ENCODE measurements at places on chromosomes 11 and 22.

DNA sequence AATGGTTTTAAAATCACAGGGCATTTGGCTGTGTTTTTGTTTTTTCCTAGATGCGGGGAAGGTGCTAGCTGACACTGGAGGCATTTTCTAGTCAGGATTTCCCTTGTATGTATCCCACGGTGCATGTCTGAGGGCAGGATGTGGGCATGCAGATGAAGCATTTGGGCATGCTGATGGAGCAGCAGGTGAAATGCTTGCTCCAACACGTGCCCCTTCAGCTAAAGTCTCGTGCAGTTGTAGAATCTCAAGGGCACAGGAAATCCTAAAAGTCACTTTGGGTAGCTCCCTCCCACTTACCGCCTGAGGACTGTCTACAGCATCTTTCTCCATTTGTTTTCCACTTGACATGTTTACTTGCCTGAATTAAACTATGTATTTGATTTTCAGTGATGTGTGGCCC, 429.4 kb upstream of the B3GAT1 start:
- DNase-seq: no peak

- no peak for DNase-seq
These were observed 2.8 kb downstream of the MAP3K11 start for GRCh38 chr11:65611028-65611757.

DNA sequence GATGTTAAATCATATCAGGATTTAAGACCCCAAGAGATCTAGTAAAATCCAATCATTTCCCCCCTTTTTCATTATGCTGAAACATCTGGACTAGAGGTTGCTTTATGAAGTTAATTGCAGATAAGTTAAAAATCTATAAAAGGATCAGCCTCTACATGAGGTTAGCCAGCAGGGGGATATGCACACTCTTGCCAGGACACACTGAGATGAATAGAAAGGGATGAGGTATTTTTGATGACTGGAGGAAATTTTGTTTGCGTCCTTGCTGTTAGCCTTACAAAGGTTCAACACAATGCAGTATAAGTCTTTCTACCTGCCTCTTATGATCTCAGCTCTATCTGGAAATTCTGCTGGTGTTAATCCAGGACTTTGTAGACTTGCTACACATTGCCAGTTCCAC, 1034.3 kb downstream of the LRRC4C start:
- no peak for DNase-seq

DNA sequence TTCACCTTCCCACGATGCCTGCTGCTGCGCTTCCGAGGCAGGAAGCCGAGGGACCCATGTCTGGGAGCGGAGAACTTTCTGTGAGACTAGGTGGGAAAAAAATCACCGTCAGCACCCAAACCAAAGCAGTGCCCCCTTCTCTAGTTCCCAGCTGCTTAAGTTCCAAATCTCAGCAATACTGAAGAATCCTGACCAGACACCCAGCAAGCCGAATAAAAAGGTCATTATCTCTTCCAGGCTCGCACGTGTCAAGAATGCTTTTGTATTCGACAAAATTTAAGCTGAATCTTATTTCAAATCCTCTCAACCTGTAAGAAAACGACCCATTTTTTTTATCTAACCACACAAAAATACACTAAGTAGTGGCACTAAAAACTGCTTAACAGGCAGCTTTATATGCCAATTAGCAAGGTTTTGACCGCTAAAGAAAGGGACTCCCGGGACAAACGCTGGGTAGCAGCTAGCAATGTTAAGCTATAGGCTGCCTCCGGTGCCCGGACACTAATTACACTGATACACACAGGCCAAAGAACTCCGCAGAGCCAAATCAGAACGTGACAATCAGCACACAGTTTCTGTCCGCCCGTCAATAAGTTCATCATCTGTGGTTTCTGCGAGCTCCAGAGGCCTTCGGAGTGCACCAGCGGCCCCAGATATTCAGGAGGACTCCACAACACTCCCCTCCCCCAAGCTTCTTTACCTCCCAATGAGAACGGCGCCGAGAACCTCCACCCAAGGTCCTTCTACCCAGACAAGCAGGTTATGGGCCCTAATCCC, 728 bp downstream of the RPL3 start:
- no peak for DNase-seq

DNA sequence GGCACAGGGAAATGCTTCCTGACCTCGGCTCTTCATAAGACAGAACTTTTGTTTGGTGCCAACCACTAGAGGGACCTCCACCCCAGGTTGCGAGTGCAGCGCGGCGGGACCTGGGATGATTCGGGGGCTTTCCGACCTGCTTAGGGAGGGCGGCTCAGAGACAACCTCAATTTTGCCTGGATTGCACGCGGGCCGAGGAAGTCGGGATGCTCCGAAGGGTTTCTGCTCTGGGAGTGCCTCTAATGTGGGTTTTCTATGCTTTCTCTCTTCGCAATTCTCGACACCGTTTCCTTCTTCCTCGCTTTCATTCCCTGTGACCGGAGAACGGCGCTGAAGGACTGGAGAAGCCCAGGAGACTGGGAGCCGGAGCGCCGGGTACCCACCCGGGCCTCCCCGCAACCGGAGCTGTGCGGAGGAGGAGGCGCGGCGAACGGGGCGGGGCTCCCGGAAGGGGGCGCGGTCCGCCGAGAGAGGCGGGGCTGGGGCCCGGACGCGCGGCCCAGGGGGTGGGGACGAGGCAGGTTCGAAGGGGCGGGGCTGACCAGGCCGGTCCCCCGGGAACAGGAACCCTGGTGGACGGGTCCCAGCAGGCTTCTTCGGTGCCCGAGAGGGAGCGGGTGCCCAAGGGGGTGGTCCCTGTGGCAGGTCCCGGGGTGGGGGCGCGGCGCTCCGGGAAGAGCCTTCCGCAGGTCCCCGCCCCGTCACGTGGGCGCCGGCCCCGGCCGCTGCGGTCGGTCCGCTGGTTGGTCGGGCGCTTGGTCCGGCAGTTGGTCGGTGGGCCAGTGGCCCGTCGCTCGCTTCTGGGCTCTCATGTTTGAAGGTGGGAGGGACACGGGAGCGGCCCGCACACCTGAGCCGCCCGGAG, at the start of gene PPFIBP2:
Gene PPFIBP2, plus strand, starts transcription at position 766 of the 865 bp plus-strand sequence. CDS start 35,477 bp downstream, outside the sequence.
- DNase-seq: peak; percentile 83

GRCh38 chr22:42294034-42294985, 23.9 kb upstream of the TCF20 start:
- DNase-seq: no peak

DNA sequence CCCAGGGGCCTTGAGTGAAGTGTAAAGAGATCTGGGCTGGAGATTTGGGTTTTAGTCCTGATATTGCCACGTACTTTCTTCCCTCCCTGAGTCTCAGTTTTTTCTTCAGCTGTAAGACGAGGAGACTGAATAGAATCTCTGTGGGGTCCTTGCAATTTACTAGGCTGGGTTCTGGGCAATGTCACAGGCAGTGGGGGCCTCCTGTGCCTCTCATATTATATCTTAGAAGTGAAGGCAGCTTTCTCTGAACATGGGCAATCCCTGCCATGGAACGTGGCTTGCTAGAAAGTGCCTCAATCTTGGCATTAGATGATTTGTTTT, 62.0 kb upstream of the PTPRJ start:
- no peak for DNase-seq

All from GM18507 (cell line).